Osteocyte (in vitro differentiated cells): ENCODE measurements at places on chromosomes 7 and 10. TPM values are rescaled to one million over a fixed set of nuclear protein-coding genes. Genes with fewer than 3 reads are reported as not detected.

Gene VWDE
- total RNA-seq: not detected in 2 replicates

Gene ANKRD7
- total RNA-seq: not detected in 2 replicates

Gene PPRC1
- 40.7 and 42.0 TPM in 2 replicates for total RNA-seq

Gene VPS37D
- total RNA-seq: 5.0 and 6.2 TPM in 2 replicates

Gene AKR1C8
- not detected in 2 replicates for total RNA-seq

Gene ATG9B
- 0.11 and 0.39 TPM in 2 replicates for total RNA-seq

Gene CRHR2
- total RNA-seq: not detected in 2 replicates

Gene PNLIPRP2
- total RNA-seq: not detected in 2 replicates

Gene FXYD4
- total RNA-seq: not detected in 2 replicates

Gene MYH16
- total RNA-seq: not detected in 2 replicates

Gene GRM3
- not detected in 2 replicates for total RNA-seq

Gene EMX2
- 3.0 TPM in 2 replicates for total RNA-seq

Gene HSPA12A
- 3.9 and 4.0 TPM in 2 replicates for total RNA-seq

Gene CPED1
- total RNA-seq: 3.4 and 3.9 TPM in 2 replicates

Gene CDHR3
- total RNA-seq: 2.3 and 4.0 TPM in 2 replicates

Gene EXOC6
- total RNA-seq: 7.6 and 8.5 TPM in 2 replicates

Gene NEUROG3
- not detected in 2 replicates for total RNA-seq

Gene FFAR4
- not detected in 2 replicates for total RNA-seq

Gene GSTO2
- 0.31 and 0.54 TPM in 2 replicates for total RNA-seq

Gene TMEM139
- not detected in 2 replicates for total RNA-seq

Gene UNCX
- total RNA-seq: not detected in 2 replicates

Gene TRIL
- 3.5 and 4.0 TPM in 2 replicates for total RNA-seq

Gene NPC1L1
- not detected in 2 replicates for total RNA-seq

Gene ASB4
- not detected in 2 replicates for total RNA-seq
